Activated CD8-positive, alpha-beta memory T cell treated with anti-CD3 and anti-CD28 coated beads, Interleukin-2, amount 10 ng/mL, durations not matched to agents 7 days and 5 days (primary cell): ENCODE measurements at places on chromosomes 2 and 18.

DNA sequence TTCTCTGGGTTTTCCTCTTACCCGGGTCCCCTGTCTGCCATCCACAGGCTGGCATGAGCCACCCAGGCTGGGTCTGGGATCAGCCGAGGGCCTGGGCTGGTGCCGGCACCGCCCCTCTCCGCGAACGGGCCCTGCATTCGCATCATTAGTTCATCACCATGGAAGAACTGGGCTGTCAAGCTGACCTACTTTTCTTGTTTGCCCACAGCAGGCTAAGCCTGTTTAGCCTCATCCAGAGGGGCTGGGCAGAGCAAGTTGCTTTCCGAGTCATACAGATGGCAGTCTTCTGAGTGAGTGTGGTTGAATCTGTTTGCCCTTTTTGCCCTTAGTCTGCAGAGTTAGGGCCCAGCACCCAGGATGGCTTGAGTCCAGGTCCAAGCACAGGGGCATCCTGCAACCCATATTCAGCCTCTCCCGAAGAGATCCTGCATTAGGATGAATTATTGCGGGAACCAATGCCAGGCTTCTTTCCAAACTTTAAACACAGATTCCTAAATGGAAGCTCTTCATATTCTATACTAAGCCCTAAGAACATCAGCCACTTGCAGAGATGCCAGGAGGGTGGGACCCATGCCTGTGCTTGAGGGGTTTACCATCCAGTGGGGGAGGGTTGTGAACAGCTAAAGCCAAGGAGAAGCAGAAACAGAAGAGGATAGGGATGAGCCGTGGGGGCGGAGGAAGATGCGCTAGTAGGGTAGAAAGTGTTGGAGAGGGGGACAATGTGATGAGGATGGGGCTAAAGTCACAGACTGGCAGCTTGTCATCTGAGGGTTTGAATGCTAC is 68.0 kb downstream of the NPAS2 start:
- no peak for DNase-seq

- DNase-seq: no peak
These were observed 4.2 kb upstream of the MARS2 start for GRCh38 chr2:197700960-197701359.

DNA sequence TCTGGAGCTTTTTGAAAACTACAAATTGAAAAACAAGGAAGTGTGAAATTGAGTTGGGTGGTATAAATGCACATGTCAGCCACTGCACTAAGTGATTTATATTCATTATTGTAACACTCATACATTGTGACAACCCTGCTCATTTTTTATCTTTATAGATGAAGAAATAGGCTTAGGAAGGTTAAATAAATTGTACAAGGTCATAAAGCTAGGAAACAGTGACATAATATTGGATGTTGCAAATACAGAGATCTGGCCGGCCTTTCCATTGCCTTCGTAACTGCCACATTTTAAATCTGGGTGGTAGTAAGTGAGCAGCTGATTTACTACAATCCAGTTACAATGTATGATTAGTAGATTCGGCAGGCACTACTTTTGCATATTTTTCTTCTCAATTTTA is 76.6 kb upstream of the LPIN2 start:
- DNase-seq: no peak

DNA sequence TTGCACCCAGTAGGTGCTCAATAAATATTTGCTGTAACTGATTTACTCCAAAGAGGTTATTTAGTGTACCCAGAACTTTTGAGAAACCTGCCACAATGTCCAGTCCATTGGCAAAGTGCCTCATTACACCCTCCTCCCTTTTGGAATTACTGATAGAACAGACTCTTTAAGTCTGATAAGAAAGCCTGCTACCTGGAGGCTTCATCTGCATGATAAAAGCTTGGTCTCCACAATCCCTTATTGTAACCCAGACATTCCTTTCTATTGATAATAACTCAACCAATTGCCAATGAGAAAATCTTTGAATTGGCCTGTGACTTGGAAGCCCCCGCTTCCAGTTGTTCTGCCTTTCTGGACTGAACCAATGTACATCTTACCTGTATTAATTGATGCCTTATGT is 281.2 kb upstream of the FBXO11 start:
- no peak for DNase-seq

- no peak for DNase-seq
These were observed 81.0 kb downstream of the VAPA start for GRCh38 chr18:9994701-9995235.

DNA sequence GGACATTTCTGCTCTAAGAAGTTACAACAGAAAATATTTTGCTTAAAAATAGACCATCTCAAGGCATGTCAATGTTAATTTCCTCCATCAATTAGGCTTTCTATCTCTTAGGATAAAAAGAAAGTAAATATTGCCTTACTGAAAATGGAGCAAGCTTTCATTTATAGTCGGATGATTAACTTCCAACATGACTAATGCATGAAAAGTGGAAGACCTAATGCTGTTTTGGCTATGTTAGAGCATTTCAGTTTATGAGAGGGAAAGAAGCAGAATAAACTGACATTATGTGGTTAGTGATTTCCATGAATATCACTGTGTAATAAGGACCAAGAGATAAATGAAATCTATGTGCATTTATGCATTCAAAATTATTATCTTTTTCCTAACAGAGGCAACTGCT is 475.2 kb upstream of the UBE2E3 start:
- DNase-seq: no peak

GRCh38 chr2:235970204-235971040 is 197.8 kb downstream of the GBX2 start:
- DNase-seq: no peak

- DNase-seq: no peak
These were observed 142.5 kb downstream of the LAMA1 start for GRCh38 chr18:6975084-6975483.

GRCh38 chr2:162221064-162221463 is 22.2 kb downstream of the FAP start:
- DNase-seq: peak; percentile 74

GRCh38 chr2:23215016-23215415 is 170.0 kb upstream of the KLHL29 start:
- DNase-seq: no peak

DNA sequence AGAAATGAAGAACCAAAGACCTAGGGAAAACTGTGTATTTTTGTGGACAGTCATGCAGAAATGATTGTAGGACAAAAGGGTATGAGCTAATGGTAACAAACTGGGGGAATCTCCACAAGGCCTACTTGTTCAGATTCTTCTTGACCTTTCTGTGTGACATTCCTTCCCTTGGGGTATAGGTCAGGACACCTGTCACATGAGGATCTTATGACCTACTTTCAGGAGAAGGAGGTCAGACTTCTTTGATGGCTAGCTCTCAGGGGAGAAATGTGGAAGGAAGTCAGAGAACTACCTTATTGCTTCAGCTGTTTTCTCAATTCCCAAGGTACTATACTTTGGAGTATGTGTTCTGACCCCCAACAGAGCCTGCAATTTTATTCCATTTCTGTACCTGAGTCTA is 40.7 kb upstream of the TANK start:
- no peak for DNase-seq

DNA sequence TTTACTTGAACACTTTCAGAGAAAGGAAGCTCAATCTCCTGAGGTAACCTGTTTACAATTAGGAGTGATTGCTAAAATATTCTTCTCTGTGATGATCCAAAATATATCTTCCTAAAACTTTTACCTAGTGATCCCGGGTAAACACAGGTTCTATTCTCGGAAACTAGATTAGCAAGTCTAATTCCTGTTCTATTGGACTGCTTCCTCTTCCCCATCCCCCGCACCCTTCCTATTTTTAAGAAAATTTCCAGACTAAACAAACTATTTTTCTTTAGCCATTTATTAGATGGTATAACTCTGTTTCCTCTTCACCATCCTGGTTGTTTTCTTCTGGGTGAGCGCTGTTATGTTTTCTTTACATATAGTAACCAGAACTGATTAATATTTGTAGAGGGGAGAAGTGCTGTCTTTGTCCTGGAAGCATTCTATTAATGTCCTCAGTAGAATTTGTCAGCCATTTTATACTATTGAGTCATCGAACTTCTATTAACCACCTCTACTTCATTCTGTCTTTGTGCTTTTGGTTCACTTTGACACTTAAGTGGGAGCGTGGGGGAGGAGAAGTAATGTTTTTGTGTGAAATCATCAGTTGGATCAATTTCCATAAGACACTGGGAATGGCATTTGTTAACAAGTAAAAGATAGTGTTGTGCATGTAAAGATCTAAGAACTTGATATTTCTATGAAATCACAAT is 31.8 kb downstream of the CREB1 start:
- no peak for DNase-seq

DNA sequence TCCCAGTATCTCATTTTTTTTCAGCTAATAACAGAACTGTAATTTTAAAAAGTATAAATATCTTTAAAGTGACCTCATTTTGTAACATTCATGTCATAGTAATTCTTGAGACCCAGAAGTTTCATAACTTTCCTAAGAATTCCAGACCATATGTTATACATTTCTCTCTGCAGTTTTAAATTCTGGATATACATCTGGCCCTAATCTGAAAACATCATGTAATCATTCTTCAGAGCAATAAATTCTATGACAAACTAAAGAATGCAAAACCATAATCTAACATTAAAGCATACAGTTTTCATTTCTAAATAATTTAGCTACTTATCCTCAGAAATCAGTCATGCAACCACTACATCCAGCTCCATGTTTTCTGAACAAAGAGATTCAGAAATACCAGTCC is 198.3 kb upstream of the SLC35G4 start:
- no peak for DNase-seq

- DNase-seq: no peak
These were observed 91.3 kb downstream of the ZNF804A start for GRCh38 chr2:184689638-184690037.

DNA sequence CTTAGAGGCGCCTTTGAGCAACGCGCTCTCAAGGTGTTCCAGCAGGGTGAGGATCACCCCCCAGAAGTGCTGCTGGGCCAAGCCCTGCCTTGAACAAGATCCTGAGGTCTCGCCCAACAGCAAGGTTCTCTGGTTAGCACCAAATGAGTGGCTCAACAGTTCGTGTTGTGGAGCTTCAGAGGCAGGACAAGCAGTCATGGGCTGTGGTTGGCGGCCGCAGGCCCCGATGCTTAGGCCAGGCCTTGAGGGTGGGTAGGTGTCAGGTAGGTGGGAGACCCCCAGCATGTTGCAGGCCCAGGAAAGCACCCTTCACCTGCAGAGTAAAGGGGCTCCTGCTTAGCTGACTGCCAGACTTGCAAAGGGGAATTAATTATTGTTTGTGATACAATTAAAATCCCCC is 70.2 kb upstream of the FOSL2 start:
- DNase-seq: no peak

- no peak for DNase-seq
These were observed 47.4 kb upstream of the ITGB6 start for GRCh38 chr2:160247296-160248035.
